ENCODE measurements at places on chromosomes 2 and 18. TPM values are rescaled to one million over a fixed set of nuclear protein-coding genes. Genes with fewer than 3 reads are reported as not detected.

DNA sequence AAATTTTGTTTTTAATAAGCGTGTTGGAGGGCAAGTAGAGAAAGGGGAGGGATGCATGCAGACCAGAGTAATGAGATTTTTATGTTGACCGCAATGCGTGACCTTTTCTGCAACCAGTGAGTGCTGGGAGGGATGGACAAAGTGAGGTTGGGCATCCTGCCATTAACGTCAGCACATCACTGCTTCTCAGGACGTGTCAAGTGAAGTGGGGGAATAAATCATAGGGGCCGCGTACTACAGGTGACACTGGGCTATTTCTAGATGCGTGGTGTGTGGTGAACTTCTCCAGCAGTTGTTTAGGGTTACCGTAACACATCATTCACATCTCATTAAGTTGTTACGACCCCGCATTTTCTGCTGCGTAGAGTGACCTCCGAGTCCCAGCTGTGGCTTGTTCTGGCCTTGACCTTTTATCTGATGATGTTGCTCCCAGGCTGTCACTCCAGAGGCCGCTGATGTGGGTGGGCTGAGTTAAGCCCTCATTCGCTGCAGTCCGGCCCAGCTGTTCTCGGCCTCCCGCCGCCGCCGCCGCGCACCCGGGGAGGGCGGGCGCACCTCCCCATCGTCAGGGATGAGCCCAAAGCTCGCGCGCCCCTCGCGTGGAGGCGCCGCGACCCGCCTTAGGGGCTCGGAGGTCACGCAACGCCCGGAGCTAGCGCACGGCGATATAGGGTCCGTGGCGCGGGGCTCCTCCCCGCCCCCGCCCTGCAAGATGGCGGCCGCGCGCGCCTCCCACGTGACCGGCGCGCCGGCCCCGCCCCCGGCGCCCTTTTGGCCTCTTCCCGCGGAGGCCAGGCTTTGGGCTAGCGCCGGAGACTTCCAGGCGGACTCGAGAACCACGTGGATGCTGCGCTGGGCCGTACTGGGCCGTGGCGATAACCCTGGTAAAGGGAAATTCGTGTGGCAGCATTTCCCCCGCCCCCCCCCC, 3.5 kb downstream of the ZCCHC2 start:
- peak; percentile 88 for DNase-seq

PTPN4 gene
- 28.5 TPM for total RNA-seq

GRCh38 chr2:18740474-18740881, 151.1 kb upstream of the NT5C1B start:
- DNase-seq = peak; percentile 95

DNA sequence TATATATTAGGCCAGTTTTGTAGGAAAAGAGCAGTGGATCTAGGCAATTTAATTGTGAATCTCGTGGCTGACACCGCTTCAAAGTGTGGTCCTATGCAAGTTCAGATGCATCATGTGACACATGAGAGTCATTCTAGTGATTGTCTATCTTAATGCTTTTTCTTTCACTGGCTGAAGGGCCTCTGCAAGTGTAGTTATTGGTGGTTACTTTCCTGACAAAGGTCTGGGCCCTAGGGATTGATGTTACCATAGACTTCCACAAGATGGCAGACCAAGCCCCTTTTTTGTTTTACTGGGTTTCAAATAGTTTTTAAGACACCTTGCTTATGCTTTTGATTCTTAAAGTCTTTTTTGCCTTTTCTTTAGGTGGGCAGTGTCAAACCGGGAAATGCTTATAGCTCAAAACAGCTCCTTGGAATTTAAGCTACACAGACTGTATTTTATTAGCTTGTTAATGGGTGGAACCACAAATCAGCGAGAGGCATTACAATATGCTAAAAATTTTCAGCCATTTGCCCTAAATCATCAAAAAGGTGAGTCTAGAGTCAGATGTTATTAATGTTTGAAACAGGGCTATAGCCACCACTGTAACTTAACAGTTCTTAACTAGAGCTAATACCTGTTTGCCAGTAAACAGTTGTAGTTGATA, 25.9 kb downstream of the CD8A start:
- peak; percentile 48 for DNase-seq

GRCh38 chr18:66523219-66523991, 80.5 kb downstream of the CDH19 start:
- DNase-seq = no peak

DNA sequence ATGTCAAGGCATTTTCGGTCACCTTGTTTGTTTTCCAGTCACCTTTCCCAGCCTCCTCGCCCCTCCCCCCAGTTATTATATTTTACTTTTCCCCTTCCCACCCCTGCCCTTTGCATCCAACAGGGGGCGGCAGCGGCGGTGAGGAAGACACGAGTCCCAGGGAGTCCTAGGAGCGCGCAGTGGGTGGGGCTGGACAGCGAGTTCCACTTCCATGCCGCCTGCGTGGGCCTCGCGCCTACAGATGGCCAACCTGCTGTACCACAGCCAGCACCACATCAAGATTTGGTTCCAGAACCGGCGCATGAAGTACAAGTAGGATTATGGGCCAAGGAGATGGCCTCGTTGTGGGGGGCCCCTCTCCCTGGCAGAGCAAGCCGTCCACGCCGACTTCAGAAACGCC, 37.2 kb upstream of the EVA1A start:
- DNase-seq = no peak

LOXL3 gene
- total RNA-seq = 9.9 TPM

DNA sequence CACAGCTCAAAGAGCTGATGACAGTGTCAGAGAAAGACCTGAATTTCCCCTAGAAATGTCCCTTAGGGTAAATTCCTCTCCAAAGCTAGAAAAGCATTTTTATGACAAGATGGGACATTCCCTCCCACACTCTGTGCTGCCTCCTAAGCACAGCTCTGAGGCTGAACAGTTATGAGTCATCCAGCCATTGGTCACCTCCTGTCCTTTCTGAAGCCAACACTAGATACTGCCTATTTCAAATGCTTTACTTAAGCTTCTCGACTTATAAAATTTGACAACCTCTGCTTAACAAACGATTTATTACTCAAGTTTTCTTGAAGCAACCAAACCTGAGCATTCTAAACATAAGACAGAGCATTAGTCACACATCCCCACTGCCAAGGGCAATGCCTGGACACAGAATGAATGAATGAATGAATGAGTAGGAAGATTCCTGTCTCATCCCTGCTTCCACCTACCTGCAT, 35.4 kb downstream of the B4GALT6 start:
- peak; percentile 90 for DNase-seq

GRCh38 chr2:175837046-175837445, 165.0 kb downstream of the LNPK start:
- peak; percentile 78 for DNase-seq

DNA sequence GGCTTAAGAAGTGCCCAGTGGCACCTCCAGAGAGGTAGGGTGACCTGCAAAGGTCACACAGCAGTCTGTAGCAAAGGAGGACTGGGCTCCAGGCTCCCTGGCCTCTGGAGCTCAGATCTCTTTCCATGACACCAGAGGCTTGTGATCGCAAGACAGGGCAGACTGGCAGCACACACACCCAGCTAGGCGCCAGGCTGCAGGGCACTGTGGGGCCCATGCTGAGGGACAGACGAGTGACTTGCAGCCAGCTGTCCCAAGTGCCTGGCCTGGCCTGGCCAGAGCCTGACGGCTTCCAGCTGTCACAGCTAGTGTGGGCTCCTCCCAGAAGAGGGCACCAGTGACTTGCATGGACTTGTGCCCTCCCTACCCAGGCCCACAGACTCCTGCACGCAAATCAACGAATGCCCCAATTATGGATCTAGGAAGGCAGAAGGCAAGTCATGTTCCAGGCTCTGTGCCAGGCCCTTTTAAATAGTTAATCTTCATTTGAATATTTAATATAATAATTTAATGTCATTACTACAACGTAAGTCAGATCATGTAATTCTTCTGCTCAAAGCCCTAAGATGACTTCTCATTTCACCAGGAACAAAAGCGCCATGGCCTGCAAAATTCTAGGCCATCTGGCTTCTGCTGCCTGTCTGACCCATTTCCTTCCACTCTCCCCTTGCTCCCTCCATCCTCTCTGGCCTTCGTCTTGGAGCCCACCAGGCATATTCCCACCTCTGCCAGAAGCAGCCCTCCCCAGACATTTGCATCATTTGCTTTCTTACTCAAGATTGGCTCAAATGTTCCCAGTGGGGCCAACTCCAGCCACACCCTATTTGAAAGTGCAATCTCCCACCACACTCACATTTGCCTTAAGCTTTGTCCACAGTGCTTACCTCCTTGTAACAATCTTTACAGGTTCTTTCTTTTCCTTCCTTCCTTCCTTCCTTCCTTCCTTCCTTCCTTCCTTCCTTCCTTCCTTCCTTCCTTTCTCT, 3.7 kb upstream of the SPEG start:
- peak; percentile 42 for DNase-seq

DNA sequence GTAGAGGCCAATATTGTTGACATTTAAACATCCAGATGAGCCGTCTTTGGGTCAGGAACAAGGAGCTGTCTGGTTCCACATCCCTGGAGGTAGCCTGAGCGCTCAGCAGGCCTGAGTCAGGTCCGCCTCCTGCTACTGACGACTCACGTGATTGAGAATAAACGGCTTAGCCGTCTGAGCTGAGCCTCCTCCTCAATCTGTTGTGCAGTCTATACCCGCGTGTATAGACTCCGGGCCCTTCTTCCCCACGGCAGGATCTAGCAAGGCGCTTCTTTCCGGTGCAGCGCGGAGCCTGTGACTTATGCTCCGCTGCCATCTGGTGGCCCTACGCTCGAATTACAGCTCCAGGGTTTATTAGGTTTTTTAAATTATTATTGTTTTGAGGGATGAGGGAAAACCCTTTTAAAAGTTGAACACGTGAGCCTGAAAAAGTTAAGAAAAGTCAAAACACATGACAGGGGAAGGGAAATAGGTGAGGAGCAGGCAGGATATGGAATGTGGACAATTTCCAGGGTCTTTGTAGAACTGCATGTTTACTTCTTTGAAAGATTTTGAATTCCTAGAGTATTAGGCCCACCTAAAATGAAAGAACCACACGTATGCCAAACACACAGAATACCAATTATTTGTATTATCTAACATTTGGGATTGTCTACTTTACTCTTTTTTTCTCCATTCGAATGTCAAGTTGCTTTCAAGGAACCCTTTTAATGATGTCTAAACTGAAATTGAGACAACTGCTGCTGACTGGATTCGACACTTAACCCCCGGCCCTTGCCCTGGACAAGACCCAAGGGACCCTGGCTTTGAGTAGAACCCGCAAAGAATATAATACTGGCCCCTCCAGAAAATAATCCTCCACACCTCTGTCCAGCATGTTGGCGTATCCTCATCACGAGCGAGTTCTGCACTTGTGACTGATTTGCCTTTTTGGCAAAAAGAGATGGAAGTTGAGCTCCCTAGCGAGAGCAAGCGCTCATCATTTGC, 112.4 kb upstream of the ZNF236 start:
- peak; percentile 76 for DNase-seq

GRCh38 chr2:143261986-143262385, 132.8 kb downstream of the ARHGAP15 start:
- DNase-seq = no peak

DNA sequence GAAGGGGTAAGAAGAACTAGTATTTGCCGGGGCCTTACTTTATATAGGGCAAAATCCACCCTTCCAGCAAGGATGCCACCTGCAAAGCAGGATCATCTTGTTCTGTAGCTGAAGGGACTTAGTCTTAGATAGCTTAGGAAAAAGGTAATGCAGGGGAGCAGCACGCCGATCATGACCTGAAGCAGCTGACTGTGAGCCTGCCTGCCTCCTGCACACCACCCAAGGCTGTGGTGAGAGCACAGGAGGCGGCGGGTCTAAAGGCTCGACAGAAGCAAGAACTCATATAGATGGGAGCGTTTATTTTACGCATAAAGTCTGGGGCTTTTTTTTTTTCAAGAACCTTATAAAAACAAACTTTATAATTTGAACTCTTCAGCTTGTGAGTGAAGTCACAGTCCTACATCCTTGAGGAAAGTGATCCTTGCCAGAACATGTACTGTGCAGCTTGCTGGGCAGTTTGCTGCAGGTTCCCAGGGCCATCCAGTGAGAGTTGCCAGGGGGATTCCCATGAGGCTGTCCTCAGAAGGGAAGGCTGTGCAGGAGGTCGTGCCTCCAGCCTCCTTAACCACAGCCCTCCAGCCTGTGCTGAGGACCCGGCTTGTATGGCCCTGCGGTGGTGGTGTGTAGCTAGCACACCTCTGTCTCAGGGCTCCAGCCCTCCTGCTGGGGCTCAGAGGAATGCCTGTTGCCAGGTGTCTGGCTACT, 92.1 kb downstream of the RNF144A start:
- DNase-seq = no peak

DNA sequence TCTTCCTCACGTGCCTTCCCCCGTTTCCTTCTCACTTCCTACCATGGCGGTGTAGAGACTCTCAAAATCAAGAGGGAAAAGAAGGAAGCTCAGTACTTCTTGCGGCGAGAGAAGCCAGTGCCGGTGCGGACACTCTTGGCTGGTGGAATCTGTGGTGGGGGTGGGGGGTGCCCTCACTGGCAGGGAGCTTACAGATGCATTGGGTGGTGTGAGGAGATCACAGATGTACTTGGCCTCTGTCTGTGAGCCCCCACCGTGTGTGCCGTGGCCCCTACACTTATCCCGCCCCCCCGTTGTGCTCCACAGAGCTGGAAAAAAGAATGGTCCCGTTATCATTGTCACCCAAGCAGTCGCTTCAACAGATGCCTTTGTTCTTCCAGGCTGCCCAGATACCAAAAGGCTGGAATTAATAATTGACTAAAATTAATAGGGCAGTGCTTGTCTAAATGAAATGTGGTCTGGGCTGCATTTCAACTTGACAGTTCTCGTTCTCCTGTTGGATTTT, 79.8 kb downstream of the VAPA start:
- no peak for DNase-seq

ILKAP gene
- 22.5 TPM for total RNA-seq

SATB2 gene
- 15.1 TPM for total RNA-seq

- DNase-seq = peak; percentile 42
Measured at GRCh38 chr2:95346231-95346737, 49.1 kb downstream of the KCNIP3 start.

GRCh38 chr2:39216346-39217191, 27.2 kb downstream of the CDKL4 start:
- DNase-seq = no peak

GRCh38 chr2:81276595-81276994, 972.0 kb upstream of the LRRTM1 start:
- DNase-seq = no peak

EGR4 gene
- not detected for total RNA-seq

NABP1 gene
- 308 TPM for total RNA-seq

DNA sequence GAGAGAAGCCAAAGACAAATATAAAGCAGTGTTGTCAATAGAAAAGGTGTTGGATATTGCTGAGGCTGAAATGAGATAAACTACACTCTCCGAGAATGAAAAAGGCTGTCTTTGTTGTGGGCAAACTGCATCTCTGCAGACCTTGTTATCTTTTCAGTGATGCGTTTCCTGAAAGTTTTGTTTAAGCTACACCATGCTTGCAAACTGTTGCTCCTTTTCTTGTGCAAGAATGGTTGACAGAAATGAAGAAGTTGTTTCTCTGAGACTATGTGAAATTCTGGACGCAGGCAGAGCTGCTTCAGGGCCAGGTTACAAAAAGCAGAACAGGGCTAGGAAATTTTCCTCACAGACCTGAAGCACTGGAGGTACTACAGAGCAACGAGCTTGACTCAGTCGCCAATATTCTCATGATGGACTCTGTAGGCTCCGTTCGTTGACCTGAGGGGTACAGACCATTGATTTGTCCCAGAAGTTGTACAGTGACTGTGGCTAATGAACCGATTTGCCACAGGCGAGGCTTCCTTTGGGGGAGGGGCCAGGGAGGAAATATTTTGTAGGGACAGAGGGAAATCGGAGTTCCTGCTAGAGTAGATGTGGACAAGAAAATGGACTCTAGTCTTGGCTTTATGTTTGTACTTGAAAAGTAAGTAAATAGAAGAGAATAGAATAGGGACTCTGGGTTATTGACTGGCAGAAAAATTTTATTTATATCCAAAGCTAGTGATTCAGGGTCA, 3.5 kb upstream of the ATL2 start:
- DNase-seq = no peak

- no peak for DNase-seq
Measured at GRCh38 chr2:162608901-162609300, 229.7 kb downstream of the KCNH7 start.
